ENCODE measurements at places on chromosomes 2 and 18.

DNA sequence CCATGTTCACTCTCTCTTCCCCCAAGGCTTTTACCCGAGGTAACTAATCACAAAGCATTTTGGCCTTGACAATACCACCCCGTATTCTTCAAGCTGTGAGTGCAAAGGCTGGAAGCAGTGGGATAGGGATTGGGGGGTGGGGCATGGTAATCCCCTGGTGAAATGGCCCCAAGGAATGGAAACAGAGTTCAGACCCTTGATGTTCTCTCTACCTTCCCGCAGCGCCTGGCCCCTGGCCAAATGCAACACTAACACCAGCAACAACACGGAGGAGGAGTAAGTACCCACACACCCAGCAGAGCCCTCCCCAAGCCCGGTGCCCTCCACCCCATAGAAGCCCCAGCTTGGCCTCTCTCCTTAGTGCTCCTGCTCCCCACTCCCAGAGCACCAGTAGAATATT is 36.9 kb downstream of the CNGA3 start:
- no peak for DNase-seq
- H3K27ac ChIP-seq = no peak overlapping the region
- no peaks in the 10 kb centered on the region for H3K36me3 ChIP-seq
- peaks cover 27% of the 10 kb centered on the region for H3K27me3 ChIP-seq
- no peak overlapping the region for H3K4me3 ChIP-seq

DNA sequence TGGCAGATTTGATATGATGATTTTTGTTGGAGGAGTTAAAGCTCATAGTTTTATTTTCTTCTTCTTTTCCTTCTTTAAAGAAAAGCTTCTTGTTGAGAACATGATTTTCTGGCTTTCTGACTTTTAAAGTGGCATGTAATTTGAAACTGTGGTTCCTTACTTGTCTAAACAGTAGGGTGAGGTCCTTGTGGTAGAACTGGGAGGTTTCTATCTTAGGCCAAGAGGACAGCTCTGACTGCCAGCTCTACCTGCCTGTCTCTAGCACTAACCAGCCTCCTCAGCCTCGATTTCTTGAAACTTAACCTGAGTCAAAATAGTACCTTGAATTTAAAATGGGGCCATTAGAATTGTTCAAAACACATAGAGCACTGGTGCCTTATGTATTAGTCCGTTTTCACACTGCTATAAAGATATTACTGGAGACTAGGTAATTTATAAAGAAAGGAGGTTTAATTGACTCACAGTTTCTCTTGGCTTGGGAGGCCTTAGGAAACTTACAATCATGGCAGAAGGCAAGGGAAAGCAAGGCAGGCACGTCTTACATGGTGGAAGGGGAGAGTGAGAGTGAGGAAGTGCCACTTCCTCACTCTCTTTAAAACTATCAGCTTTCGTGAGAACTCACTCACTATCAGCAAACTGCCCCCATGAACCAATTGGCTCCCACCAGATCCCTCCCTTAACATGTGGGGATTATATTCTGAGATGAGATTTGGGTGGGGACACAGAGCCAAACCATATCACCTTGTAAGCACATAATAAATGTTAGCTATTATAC is 119.0 kb downstream of the CERS6 start:
- H3K36me3 ChIP-seq = no peaks in the 10 kb centered on the region
- H3K27ac ChIP-seq = no peak overlapping the region
- H3K4me3 ChIP-seq = no peak overlapping the region
- DNase-seq = no peak
- no peaks in the 10 kb centered on the region for H3K27me3 ChIP-seq

DNA sequence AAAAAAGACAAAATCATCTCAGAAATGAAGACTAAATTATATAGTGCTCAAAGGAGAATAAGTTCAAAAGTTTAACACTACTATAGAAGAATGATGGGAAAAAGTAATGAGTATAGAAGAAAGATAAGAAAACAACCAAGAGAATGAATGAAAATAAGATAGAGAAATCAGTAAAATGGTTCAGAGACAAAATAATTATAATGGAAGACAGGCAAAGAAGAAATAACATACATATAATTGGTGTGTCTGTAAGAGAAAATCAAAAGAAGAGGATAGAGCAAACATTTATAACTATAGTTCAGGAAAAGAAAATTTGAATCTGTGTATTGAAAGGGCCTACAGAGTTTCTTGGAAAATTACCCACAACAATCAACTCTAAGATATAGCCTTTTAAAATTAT is 43.5 kb downstream of the DNAH6 start:
- DNase-seq = no peak
- no peaks in the 10 kb centered on the region for H3K36me3 ChIP-seq
- H3K27me3 ChIP-seq = peaks cover 1% of the 10 kb centered on the region
- H3K4me3 ChIP-seq = no peak overlapping the region

DNA sequence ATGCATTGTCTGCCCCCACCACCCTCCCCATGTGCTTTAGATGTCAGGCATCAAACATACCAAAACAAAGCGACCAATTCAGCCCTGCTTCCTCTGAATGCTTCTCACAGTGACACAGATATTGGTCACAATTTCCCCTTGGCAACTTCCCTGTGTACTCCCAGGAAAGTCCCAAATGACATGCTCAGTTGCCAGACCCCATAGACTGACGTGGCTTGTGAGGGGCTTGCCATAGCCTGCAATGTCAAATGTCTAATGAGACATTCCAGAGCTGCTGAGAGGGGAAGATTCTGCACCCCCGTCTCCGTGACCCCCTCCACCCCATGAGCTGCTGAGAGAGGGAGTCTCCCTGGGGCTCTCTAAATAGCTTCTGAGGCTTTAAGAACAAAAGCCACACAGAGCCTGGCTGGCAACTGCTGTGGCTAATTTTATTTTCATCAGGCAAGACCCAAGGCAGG is 47.3 kb downstream of the RFTN2 start:
- no peaks in the 10 kb centered on the region for H3K36me3 ChIP-seq
- H3K4me1 ChIP-seq = no peaks in the 10 kb centered on the region
- DNase-seq = no peak
- H3K27ac ChIP-seq = no peak overlapping the region
- H3K27me3 ChIP-seq = peaks cover 3% of the 10 kb centered on the region

DNA sequence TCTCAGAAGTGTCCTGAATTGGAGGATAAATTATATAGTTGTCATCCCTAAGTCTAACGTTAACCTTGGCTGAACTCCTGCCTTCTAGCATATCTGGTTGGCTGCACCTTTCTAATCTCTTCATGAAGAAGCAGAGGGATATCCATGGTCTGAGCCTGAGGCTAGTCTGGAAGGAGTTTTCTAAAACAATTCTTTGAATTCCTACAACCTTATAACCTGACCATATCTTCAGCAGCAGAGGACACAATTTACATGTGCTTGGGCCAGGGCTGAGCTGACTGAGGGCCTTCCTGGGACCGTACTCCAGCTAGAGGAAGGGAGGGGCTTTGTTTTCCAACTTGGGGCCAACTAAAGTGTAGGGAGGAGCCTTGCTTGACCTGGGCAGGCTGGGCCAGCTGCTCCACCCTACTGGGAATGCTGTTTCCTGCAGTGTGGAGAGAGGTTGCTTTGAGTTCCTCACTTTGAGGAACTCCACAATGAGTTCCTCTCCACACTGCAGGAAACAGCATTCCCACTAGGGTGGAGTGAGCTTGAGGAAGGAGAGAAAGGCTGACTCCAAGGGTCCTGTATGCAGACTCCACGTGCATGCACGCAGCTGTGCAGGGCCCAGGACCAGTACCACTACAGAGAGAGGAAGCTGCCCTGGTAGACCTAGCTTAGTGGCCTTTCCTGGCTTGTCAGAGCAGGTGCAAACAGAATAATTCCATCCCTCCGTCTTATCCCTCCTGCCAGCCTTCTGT is 19.6 kb downstream of the CEP68 start:
- H3K4me1 ChIP-seq = peaks cover 47% of the 10 kb centered on the region
- peaks cover 26% of the 10 kb centered on the region for H3K36me3 ChIP-seq
- peak overlapping the region; percentile 36 for H3K4me3 ChIP-seq

DNA sequence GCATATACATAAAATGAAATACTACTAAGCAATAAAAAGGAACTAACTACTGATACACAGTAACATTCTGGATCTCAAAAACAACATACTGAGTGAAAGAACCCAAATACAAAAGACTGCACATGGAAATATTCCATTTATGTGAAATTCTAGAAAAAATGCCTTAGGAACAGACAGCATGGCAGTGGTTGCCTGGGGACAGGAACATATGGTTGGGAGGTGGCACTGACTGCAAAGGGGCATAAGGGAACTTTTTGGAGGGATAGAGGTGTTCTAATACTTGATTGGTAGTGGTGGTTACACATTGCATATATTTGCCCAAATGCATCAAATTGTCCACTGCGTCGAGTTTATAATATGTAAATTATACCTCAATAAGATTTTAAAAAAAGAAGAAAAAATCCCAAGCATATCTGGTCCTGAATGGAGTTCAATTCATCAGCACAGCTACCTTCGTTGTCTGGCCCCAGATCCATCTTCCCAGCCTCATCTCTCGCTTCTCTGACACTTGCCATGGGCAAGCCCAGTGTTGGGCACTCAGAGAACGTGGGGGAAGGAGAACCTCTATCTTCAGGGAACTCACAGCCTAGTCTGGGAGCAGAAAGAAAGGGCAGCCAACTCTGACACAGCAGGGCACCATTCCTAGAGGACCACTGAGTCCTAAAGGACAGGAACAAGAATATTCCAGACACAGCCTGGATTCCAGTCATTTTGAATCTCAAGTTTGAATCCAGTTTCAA is 8.6 kb upstream of the SMAD4 start:
- peaks cover 6% of the 10 kb centered on the region for H3K36me3 ChIP-seq
- no peak overlapping the region for H3K4me3 ChIP-seq
- H3K27ac ChIP-seq = no peak overlapping the region
- no peak for DNase-seq
- H3K4me1 ChIP-seq = no peaks in the 10 kb centered on the region
- H3K27me3 ChIP-seq = no peaks in the 10 kb centered on the region

DNA sequence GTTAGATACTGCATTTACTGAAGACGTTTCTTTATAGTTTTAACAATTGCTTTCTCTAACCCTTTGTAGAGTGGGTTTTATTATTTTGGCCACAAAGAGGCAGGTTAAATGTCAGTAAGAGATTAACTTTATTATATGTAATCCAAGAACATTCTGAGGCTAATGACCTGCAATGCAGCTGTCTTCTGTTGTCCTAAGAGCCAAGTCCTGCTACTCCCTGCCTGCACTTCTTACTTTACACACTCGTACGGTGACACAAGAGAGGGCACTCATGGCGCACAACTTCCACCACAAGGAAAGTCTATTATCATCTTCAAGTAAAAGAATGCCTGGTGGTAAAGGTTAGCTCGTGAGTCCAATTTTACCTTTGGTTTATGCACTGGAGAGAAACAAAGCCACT is 471.0 kb upstream of the HNMT start:
- H3K27ac ChIP-seq = no peak overlapping the region
- no peak overlapping the region for H3K4me3 ChIP-seq
- no peaks in the 10 kb centered on the region for H3K4me1 ChIP-seq
- H3K27me3 ChIP-seq = no peaks in the 10 kb centered on the region

GRCh38 chr2:184455624-184456023 is 142.7 kb upstream of the ZNF804A start:
- no peak overlapping the region for H3K4me3 ChIP-seq
- no peaks in the 10 kb centered on the region for H3K4me1 ChIP-seq
- no peak for DNase-seq
- no peaks in the 10 kb centered on the region for H3K36me3 ChIP-seq

- H3K4me3 ChIP-seq = no peak overlapping the region
- DNase-seq = no peak
- no peaks in the 10 kb centered on the region for H3K27me3 ChIP-seq
- no peak overlapping the region for H3K27ac ChIP-seq
These were observed 30.4 kb downstream of the NAT8 start for GRCh38 chr2:73611867-73612266.

DNA sequence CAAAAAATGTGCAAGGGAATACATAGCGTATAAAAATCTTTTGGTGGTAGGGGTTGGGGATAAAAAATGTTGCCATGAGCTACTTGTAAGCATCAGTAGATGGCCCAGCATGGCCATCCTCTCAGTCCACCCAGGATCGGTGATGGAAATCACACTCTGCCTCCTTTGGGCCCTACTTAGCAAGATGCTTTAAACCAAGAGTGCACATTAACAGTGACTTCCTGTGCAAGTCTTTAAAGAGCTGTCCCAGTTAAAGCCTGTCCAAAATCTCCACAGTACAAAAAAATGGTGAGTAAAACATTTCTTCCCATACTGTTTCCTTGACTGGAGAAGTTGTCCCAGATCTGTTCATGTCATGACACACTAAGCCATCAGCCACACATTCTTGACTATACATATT is 18.0 kb downstream of the ANKRD44 start:
- no peak overlapping the region for H3K4me3 ChIP-seq
- H3K36me3 ChIP-seq = peaks cover 9% of the 10 kb centered on the region
- peaks cover 18% of the 10 kb centered on the region for H3K4me1 ChIP-seq
- no peak for DNase-seq

GRCh38 chr18:3468833-3469232 is 18.9 kb downstream of the TGIF1 start:
- no peak overlapping the region for H3K27ac ChIP-seq
- no peaks in the 10 kb centered on the region for H3K36me3 ChIP-seq
- H3K4me1 ChIP-seq = peaks cover 18% of the 10 kb centered on the region
- no peak overlapping the region for H3K4me3 ChIP-seq
- no peak for DNase-seq
- peaks cover 2% of the 10 kb centered on the region for H3K27me3 ChIP-seq

- H3K4me3 ChIP-seq = no peak overlapping the region
- peaks cover 16% of the 10 kb centered on the region for H3K4me1 ChIP-seq
- H3K36me3 ChIP-seq = no peaks in the 10 kb centered on the region
- DNase-seq = no peak
- no peak overlapping the region for H3K27ac ChIP-seq
These were observed 9.1 kb upstream of the ATG16L1 start for GRCh38 chr2:233242231-233242927.

All from HFFc6 (cell line).